ENCODE measurements at places on chromosomes 16 and 17. TPM values are rescaled to one million over a fixed set of nuclear protein-coding genes. Genes with fewer than 3 reads are reported as not detected.

Gene KCNJ18
- total RNA-seq, result not detected

Gene TNP2
- total RNA-seq, result not detected

Gene PIK3R6
- 0.44 TPM for total RNA-seq

Gene IL17C
- 0.49 TPM for total RNA-seq

Gene PRDM7
- not detected for total RNA-seq

Gene RNF112
- total RNA-seq, result 1.3 TPM

Gene KRTAP2-3
- not detected for total RNA-seq

Gene MYH8
- not detected for total RNA-seq

Gene MYOCD
- not detected for total RNA-seq

Gene PTX4
- total RNA-seq, result not detected

Gene ELOB
- 121 TPM for total RNA-seq

Gene KRTAP9-8
- not detected for total RNA-seq

Gene RNF40
- total RNA-seq, result 112 TPM

Gene TNFRSF17
- total RNA-seq, result 0.63 TPM

Gene OR2C1
- total RNA-seq, result not detected

Gene ST6GALNAC2
- total RNA-seq, result 0.44 TPM

Gene RBBP6
- 114 TPM for total RNA-seq

Gene PRKCB
- total RNA-seq, result 129 TPM

Gene VKORC1
- 47.8 TPM for total RNA-seq

Gene TAT
- total RNA-seq, result not detected

Gene HOXB5
- total RNA-seq, result not detected

Gene RSL1D1
- total RNA-seq, result 238 TPM

Gene PLA2G10
- not detected for total RNA-seq

Gene TAX1BP3
- 12.0 TPM for total RNA-seq

Gene SPNS3
- total RNA-seq, result 6.1 TPM

Gene GRB7
- not detected for total RNA-seq

Gene SCARF1
- total RNA-seq, result 0.63 TPM

Gene ABAT
- total RNA-seq, result 10.0 TPM

Gene EIF1
- 1,007 TPM for total RNA-seq

Gene TEX14
- 1.1 TPM for total RNA-seq

Gene ADGRG3
- total RNA-seq, result not detected

Gene ITGAD
- total RNA-seq, result not detected

Gene TP53TG3C
- not detected for total RNA-seq

Gene ARL5C
- total RNA-seq, result not detected

Gene TP53TG3F
- not detected for total RNA-seq

Gene CMTM2
- not detected for total RNA-seq

Gene LGALS9B
- total RNA-seq, result not detected

Gene HAS3
- total RNA-seq, result 4.0 TPM

Gene CDH8
- total RNA-seq, result not detected

Gene KCNJ16
- not detected for total RNA-seq

Gene FBXL16
- 28.4 TPM for total RNA-seq

Gene RNF227
- 9.4 TPM for total RNA-seq

Gene DGKE
- total RNA-seq, result 45.8 TPM

Gene FBXO39
- total RNA-seq, result 0.29 TPM

Gene RAB11FIP4
- total RNA-seq, result 49.7 TPM

Gene REXO5
- total RNA-seq, result 0.60 TPM
